ENCODE measurements at places on chromosomes 6 and 20. TPM values are rescaled to one million over a fixed set of nuclear protein-coding genes. Genes with fewer than 3 reads are reported as not detected.

DPPA5 gene
- not detected for polyA plus RNA-seq

OTOR gene
- not detected for polyA plus RNA-seq

SRF gene
- polyA plus RNA-seq, result 32.5 TPM

THBD gene
- polyA plus RNA-seq, result 3.7 TPM

DNA sequence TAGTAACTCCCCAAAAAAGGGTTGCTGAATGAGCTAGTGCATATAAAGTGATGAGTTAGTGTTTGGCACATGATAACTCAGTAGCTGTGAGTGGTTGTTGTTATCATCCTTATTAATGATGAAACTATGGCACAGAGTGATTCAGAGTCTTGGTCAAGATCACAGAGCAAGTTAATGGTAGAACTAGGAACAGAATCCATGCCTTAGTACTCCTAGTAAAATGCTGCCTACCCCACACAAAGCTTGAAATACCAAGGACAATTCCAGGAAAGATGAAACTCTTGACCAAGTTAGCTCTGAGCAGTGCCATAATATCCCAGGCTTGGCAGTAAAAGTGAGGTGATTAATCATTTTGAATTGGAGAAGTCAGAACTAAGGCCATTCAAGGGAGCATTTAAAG, 109.1 kb upstream of the ENPP5 start:
- no peak for DNase-seq

- DNase-seq, result no peak
These were observed 31.9 kb downstream of the NSFL1C start for GRCh38 chr20:1434571-1435336.

- no peak for DNase-seq
These were observed 64.4 kb upstream of the DUSP22 start for GRCh38 chr6:227812-228338.

DNA sequence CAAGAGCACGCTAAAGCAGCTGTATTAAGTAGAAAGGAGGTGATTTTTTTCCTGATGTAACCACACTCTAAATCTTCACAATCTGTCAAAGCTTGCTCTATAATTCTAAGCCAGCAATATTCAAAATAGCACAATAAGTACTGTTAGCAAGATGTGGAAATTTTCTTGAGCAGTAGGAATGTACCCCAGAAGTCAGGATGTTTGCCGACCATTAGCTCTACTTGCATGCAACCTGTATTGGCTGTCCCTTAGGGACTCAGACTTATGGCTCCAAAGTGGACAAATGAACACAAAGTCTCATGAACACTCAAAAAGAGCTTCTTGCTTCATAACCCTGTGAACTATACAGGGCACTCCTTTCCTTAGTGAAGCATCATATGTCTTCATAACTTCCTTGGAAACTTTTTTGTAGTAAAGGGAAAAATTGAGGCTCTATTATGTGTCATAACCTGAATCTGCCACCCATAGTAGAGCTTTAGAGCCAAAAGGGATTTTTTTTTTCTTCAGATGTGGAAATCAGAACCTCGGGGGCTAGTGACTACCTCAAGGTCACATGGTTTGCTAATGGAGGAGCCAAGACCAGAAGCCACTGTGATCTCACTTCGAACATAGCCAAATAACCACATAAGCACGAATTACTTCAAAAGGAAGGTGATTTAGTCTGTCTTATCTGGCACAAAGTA, 54.5 kb downstream of the ADGRG6 start:
- DNase-seq, result no peak

- DNase-seq, result peak; percentile 12
These were observed 105.4 kb upstream of the MCHR2 start for GRCh38 chr6:100099189-100100074.

DNA sequence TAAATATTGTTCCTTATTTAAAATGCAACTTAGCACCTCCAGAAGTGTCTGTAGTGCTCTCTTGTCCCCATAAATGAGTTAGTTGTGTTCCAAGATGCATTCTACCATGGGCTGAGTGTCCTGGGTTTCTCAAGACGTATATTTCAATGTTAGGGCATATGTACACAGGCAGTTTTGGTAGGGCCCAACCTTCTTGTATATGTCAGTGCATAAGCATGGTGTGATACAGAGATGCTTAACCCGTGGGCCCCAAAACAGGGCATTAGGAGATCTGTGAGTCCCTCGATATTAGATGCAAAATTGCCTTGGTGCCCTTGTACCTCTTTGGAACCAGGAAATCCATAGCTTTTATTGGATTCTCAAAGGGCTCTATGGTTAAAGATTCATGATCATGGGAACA, 91.5 kb upstream of the HIVEP1 start:
- no peak for DNase-seq

DNA sequence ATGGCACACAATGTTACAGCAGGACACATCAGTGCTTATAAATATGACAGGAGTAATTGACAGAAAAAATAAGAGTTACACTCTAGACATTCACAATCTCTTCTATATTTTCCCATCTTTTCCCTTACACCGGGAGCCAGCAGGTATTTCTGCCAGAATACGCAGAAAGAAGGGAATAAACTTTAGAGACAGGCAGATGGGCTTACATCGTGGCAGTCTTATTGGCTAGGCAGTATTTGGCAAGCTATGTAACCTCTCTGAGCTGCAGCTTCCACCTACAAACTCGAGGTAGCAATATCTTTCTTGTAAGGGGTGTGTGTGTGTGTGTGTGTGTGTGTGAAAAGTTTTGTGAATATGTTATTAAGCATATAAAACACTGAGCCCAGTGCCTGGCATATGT, 33.0 kb upstream of the TSHZ2 start:
- DNase-seq, result no peak

DNA sequence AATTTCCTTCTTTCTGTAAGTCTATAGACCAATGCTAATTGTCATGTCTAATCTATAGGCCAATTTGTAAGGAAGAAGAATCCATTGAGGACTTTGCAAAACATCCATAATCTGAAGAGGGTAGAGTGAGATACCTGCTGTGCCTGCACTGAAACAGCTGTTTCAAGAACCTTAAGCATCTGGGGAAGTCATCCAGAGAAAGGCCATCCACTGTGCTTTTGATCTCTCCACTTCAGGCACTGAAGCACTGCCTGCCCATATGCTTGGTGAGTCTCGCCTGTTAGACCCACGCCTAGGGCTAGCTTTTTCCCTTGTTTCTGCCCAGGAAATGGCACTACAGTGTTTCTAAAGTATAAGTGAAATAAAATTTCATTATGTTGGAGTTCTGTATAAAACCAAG, 921.8 kb upstream of the EPHA7 start:
- no peak for DNase-seq

- no peak for DNase-seq
These were observed 294.7 kb downstream of the ZNF217 start for GRCh38 chr20:53298911-53299310.

DNA sequence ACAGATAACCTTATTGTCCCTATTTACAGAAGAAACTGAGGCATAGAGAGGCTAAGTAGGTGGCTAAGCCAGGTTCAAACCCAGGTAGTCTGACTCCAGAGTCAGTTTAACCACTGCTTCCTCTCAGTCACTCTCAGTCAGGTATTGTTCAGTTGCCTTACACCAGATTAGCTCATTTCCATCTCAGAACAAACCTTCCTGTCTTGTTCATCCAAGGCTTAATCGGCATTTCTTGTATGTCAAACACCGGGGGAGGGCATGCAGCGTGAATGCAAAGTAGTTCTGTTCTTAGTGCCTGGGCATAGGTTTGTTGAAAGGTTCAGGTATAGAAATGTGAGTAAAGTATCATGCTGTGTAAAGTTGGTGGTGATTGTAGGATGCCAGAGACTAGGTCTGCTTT, 51.7 kb downstream of the CTNNBL1 start:
- DNase-seq, result no peak

DNA sequence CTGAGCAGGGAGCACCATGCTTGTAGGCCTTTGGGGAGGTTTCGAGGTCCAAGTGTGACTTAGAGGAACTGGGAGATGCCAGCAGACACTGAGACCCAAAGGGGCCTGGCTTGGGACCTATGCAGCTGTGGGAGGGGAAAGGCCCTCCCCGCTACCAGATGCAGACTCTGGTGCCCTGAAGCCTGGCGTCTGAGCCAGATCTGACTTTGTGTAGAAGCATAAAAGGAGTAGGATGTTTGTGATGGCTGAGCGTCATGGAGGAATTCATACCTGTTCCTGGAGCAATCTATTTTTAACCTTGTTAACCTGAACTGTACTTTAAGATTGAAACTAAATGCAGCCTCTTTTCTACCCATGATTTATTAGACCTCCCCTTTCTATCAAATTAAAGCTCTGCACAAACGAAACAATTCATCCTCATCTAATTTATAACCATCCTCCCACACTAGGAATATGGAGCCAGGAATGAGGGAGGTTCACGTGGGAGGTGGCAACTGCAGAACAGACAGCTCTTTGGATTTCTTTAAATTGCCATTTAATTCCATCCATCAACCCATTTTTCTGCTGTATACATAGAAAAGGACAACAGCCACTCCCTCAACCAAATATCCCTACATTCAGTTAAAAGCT, 172.6 kb upstream of the AGPAT4 start:
- DNase-seq, result no peak

- no peak for DNase-seq
These were observed 19.8 kb downstream of the SIRPD start for GRCh38 chr20:1537731-1538058.

DNA sequence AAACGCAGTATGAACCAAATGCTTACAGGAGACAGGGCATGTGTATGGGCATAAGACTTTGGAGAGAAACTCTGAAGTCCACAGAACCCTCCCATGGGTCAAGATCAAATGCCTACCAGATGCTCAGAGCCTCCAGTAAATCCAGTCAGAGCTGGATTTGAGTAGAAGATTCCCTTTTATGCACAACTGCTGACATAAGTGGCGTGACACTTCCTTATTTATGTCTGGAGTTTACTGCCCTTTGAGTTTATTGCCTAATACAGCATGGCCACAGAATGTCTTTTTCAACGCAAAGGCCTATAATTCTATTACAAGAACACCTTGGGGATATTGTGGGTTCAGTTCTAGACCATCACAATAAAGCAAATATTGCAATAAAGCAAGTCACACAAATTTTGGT, 220.0 kb upstream of the FOXQ1 start:
- no peak for DNase-seq
